Left ventricle myocardium superior (tissue), 1 donor: ENCODE measurements at places on chromosomes 11 and 22.

- no peak for DNase-seq
These were observed 20.4 kb upstream of the UPB1 start for GRCh38 chr22:24474649-24475255.

DNA sequence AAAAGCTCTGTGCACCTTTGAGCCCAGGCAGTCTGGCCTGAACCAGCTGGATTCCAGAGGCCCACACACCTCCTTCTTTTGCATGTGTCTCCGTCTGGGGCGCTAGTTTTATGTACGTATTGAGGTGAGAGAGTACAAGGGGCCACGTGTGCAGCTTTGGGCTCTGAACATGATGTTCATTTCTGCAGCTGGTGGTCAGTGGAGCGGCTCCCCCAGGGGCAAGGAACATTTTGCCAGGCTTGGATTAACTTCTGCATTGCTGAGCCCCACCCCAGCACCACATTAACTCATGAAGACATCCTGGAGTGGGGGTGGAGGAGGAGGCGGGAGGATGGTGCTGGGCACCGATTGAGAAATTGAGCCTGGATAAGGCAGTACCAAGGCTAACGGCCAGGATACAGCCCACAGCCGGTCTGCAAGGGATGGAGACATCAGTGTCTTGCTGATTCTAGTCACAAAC, 13.8 kb downstream of the USP2 start:
- DNase-seq = no peak

DNA sequence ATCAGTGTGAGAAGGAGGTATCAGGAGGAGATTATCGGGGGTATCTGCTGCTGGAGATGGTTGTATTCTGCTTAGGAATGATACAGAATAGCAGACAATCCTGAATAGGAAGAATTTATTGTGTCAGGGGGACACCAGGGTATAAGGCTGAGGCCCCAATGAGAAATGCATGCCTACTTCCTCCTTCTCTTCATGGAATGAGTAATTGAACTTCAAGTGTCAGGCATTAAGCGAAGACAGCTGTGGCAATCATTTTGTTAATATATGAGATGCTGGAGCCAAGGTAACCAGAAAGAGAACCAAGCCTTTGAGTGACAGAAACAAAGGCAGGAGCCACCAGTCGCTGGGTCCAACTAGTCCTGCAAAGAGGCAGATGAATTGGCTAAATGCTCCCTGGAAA, 49.1 kb downstream of the KIRREL3 start:
- DNase-seq = no peak

DNA sequence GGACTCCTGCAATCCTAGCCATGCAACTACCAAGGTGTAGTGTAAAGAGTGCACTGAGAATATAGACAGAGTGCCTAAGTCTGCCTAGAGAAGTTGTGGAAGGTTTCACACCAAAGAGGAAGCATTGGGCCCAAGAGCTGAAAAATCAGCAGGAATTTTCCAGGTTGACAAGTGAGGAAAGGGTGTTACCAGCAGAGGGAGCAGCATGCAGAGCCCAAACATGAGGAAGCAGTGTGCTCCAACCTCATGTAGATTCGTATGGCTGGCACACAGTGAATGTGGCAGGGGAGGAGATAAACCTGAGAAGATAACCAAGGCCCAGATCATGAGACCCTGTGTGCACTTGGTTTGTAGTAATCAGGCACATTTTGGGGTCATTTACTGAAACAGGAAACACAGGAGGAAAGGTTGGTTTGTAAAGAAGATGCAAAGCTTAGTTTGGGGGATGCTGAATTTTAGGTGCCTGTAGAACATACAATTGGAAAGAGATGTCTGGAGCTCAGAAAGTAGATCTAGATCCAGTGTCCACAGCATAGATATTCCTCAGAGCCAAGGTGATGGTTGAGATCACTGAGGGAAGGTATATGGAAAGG, 1.7 kb downstream of the HPX start:
- no peak for DNase-seq

DNA sequence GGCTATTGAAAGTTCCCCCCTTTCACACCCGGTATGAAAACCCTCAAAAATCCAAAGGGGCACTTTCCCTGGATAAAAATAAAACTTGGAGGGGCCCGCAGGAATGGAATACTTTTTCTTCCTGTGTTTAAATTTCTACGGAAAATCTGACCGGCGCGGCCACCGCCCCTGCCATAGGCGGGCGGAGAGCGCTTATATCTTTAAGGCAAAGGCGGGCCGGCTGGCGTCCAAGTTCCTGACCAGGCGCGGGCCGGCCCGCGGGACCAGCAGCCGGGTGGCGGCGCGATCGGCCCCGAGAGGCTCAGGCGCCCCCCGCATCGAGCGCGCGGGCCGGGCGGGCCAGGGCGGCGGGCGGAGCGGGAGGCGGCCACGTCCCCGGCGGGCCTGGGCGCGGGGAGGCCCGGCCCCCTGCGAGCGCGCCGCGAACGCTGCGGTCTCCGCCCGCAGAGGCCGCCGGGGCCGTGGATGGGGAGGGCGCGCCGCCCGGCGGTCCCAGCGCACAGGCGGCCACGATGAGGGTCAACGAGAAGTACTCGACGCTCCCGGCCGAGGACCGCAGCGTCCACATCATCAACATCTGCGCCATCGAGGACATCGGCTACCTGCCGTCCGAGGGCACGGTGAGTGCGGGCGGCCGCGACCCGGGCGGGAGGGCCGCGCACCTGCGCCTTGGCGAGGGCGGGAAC, at the start of gene ANO1:
TSS of gene ANO1 (plus strand) at position 223 of the 686 bp plus-strand sequence. CDS start at position 513, 290 bp downstream.
- peak; percentile 49 for DNase-seq

- DNase-seq = no peak
These were observed 295.2 kb downstream of the GUCY1A2 start for GRCh38 chr11:106723071-106723470.

DNA sequence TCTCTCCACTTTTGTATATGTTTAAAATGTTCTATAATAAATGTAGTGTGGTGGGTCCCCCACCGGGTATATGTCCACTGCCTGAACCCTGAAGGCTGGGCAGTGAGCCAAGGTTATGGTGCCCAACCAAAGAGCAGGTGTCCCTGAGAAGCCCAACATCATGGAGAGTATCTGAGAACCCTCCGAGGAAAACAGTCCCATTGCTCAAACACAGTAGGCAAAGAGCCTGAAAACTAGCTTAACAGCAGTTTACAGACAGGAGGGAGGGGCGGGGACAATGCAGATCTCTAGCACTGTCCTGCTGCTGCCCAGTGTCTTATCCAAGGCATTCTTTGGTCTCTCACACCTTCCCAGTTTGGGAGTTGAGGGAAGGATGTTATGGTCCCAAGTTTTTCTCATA, 91.0 kb downstream of the TMPRSS5 start:
- DNase-seq = no peak

GRCh38 chr22:43148581-43148980, 2.8 kb upstream of the TSPO start:
- DNase-seq = no peak
